ENCODE measurements at places on chromosomes 13 and 19. TPM values are rescaled to one million over a fixed set of nuclear protein-coding genes. Genes with fewer than 3 reads are reported as not detected.

DNA sequence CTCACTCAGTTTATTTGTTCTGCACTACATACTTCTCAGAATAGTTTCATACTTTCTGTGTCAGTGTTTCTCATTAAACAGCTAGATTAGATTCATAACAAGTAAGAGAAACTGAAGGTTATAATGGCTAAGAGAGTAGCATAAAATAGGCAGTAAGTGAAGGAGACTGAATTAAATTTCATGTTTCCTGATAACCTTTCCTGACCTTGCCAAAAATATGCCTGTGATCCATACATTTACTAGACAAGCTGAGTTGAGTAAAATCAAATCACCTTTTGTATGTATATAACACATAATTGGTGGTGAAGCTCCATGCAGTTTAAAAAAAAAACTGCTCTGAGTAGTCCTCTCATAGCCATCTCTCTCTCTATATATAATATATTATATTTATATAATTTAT, 545.3 kb upstream of the PCDH20 start:
- no peak for DNase-seq

The CEACAM19 gene
- 1.5 TPM for total RNA-seq

DNA sequence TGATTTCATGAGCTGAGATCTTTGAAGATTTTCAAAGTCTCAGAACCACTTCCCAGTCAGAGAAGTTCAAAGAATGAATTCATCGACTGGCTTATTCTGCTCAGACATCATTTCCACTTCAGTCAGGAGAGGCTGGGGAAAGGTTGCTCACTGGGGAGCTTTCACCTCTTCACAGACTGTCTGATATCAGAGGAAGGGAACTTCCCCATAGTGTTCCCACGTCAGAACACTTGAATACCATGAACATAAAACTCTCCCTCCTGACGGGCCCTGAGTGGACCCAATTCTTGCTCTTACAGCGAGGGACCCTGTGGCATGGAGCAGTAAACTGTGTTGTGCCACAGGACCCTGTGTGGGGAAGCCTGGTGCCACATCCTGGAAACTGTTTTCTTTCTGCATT, 492.6 kb downstream of the COG6 start:
- DNase-seq = no peak

- no peak for DNase-seq
Observed at GRCh38 chr13:67186995-67187569, 43.1 kb downstream of the PCDH9 start.

DNA sequence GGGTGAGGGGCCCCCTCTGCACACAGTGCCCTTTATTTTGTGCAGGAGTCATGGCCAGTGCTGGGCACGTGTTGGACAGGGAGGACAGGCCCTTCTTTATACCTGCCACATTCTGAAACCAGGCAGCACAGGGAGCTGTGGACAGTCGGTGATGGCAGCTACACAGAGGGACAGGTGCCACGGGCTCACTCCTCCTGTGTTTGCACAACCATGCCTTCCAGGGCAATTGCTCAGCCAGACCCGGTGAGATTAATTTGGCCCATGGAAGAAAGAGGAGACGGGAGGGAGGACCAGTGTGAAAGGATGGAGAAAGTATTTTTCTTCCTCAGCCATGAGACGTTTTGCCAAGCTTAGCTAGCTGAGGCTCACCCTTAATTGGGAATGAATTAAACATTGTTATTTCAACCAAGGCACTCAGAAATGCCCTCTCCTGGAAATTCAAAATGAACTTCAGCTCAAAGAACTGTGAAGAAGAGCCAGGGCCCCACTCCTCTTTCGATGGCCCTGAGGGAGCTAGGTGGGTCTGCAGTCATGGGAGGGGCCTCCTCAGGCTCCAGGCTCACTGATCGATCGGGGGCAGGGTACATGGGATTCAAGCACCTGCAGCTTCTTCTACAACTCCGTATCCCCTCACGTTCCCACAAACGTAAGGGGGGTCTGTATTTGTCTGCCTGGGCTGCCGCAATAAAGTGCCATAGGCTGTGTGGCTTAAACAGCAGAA, 41.2 kb downstream of the SHISA2 start:
- DNase-seq = no peak

DNA sequence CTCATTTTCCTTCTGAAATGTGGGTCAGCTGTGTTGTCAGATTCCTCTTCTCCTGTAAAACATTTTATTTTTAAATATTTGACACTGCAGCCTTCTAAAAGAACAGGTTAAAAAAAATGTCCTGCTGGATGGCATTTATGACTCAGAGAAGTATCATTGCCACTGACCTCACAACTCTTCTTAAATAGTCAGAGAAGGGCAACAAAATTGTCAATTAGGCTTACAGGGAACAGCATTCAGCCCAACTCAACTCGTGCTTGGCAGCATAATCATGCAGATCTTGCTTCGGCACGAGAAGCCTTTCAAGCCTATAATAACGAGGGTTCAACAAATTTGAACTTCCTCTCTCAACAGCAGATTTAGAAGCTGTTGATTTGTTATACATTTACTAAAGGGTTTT, 296.7 kb upstream of the DACH1 start:
- no peak for DNase-seq

DNA sequence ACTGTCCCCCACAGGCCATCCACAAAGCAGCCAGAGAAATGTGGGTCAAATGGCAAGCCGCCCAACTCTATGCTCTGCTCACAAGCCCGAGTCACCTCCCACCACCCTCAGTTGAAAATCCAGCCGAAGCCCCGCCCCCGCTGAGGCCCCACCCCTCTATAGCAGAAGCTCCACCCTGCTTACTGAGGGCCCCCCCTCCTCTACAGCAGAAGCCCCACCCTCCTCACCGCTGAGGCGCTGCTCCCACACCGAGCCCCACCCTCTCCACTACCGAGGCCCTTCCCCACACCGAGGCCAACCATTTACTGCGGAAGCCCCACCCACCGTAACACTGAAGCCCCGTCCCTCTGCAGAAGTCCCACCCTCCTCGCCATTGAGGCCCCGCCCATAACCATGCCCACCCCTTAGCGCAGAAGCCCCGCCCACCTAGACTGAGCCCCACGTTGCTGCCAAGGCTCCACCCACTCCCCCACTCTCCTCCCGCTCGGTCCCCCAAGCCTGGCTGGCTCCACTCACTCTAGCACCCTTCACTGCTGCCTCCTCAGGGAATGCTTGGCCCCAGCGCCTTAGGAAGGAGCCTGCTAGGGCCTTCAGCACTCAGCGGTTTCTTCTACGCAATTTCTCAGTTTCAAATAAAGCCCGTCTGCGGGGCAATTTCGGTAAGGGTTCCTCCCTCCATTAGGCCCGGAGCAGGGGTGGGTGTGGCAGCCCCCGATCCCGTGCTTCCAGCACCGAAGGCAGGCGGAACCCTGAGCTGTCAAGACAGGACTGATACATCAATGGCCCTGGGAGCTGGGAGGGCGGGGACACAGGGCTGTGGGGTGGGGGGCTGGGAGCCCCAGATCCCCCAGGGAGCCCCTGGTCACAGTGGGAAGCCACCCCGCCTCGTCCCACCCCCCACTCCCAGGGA, 9.0 kb upstream of the MYDGF start:
- DNase-seq = no peak

GRCh38 chr13:46405457-46405856, 18.4 kb upstream of the RUBCNL start:
- DNase-seq = no peak

DNA sequence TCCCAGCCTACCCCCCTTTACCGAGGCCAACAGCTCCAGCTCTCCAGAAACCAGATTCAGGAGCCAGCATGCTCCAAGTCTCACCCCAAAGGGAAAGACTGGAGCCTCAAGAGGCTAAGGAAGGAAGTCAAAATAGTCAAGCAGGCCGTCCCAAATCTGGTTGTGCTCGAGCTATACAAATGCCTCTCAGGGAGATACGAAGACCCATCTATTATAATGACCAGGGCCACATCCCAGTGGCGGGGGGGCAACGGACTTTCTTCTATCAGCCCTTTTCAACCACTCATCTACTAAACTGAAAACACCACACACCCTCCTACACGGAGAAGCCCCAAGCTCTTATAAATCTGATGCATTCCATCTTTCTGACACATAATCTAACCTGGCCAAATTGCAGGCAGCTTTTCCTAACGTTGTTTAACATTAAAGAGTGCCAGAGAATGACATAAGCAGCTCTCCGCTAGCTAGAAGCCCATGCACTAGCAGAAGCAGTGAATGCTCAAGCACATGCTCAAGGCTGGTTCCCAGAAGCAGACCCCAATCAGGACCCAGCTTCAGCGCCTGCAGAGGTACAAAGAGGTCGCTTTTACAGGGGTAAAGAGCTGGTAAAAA, 104.6 kb upstream of the ZNF98 start:
- peak; percentile 2 for DNase-seq
